ENCODE measurements at places on chromosomes 7 and 10.

DNA sequence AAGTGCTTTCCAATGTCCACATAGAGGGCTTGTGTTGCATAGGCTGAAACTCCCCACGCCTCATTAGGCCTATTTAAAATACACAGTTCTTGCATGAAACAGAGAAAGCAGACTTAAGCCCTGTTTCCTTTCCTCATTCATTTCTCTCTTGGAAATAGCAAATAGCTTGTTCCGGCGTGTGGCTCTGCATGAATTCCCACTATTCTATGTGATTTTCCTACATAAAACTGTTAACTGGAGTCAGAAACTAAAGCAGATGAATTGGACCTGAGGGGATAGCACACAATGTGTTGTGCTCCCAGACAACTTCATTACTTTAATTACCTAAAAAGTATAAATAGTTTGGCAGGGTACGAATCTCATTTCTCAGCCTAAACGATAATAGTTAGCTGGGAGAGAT is 981.5 kb downstream of the SORCS1 start:
- no peak for DNase-seq

GRCh38 chr7:9719721-9720120 is 1254.0 kb upstream of the PHF14 start:
- DNase-seq: no peak

DNA sequence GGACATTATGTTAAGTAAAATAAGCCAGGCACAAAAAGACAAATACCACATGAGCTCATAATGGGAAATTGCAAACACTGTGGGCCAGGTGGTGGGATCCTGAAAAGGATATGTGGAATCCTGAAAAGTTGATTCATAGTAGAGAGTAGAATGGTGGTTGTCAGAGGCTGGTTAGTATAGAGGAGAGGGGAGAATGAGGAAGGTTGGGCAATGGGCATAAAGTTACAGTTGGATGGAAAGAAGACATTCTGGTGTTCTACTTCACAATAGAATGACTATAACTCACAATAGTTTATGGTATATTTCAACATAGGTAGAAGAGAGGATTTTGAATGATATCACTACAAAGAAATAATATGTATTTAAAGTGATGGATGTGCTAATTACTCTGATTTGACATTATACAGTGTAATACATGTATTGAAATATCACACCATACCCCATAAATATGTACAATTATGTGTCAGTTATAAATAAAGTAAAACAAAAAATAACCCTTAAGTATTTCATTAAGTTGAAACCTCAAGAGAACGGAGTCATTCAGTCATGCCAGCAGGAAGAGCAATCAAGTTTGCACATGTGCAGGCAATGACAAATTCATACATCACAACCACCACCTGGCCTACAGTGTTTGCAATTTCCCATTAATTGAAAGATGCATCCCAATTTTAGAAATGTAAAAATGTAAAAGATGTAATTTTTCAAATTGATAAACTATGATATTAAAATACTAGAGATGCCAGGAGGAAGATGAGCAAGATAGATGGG is 156.7 kb downstream of the MAGI2 start:
- DNase-seq: no peak

- no peak for DNase-seq
These were observed 57.6 kb downstream of the ADCYAP1R1 start for GRCh38 chr7:31109751-31110150.

DNA sequence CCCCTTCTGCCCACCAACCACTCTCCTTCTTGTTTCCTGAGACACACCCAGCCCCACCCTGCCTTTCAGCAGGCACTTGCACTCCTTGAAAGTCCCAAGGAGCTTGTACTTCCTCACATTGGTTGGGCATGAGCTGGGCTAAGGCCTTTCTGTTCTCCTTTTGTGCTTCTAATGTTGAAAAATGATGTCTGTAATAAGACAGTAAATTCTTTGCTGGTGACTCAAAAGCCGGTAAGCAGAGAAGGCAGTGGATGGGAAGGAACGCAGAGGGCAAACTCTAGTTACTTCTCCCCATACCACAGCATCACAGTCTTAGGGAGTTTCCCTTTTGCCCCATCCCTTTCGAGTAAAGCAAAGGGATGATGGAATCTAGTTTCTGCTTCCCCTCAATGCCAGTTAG is 185.6 kb downstream of the PLXNA4 start:
- no peak for DNase-seq

DNA sequence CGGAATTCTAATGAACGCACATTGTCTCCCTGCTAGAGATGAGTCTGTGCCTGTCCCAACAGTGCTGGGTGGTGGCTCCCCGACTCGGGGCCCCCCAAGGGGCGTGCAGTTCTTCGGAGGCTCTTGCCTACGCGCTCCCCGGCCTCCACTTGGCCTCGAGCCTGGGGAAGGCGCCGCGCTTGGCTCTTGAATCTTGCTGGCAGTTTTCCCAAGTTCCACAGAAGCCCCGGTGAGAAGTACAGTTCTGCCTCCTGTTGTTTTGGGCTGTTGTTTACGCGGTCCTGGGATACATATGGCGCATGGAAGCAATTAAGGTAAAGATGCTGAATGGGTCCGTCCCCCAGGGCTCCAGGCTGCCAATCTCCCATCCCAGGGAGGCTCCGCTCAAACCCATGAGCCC is 32.6 kb upstream of the UNCX start:
- DNase-seq: no peak

GRCh38 chr10:101774589-101775272 is 1.2 kb downstream of the FGF8 start:
- no peak for DNase-seq

DNA sequence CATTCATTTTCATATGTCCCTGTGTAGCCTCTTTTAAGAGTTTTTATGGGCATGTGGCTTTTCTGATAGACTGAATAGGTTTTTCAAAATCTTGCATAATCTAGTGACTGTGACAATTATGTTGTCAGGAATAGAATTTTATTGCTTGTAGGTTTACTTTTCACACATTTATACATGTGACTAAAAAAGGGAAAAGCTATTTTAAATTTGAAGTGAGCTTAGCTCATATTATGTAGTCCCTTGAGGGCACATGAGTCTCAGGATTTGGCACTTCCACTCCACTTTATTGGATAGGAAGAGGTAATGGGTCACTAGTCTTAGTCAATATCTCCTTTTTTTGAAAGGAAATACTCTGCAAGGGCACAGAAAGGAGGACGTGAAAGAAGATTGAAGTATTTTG is 247.3 kb downstream of the SUGCT start:
- DNase-seq: no peak

GRCh38 chr10:78808736-78809367 is 259.9 kb upstream of the ZMIZ1 start:
- no peak for DNase-seq

DNA sequence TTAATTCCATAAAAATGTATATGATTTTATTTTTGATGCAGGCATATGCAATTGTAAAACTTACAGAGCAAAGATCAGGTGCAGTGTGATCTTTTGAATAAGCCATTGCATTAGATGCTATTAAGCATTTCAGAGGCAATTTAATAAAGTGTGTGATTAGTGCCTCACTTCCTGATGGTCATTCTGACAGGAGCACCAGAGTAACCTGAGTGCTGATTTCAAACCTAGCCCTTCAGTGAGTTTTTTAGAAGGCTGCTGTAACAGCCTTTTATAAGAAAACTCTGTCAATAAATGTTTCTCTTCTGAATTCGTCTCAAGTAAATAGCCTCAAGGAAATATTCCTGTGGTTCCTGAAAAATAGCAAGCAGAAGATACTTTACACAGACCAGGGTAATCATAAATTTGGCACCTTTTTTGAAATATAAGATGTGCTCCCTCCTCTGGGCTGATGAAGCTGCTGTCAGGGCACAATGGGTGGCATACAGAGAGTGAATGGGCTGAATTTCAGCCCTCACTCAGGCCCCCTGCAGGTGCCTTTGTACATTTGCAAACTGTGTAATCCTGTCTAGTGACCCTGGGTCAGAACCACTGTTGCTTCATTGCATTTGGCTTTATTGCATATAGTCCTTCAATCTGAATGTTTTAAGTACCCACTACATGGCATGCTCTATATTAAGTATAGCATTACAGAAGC is 193.7 kb upstream of the CSTF2T start:
- no peak for DNase-seq

DNA sequence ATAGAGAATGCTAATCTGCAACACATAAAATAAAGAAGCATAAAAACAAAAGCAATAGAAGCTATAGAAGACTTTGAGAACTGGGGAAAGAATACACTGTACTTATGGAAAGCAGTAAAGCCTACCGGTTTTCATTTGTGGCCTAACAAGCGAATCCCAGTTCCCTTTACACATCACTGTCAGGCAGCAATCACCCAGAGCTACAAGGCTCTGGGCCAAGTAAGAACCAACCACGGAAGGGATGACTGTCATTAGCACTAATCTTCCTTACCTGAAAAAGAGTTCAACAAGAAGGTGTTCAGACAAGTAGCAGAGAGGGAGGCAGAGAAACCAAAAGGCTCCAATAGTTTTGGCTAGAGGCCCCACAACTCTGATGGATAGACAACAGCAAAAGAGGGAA is 15.0 kb downstream of the CCDC6 start:
- DNase-seq: no peak

- DNase-seq: no peak
These were observed 554.3 kb downstream of the GRM8 start for GRCh38 chr7:126698446-126698845.

- DNase-seq: no peak
These were observed 178.0 kb upstream of the FRMD4A start for GRCh38 chr10:14508725-14509124.

DNA sequence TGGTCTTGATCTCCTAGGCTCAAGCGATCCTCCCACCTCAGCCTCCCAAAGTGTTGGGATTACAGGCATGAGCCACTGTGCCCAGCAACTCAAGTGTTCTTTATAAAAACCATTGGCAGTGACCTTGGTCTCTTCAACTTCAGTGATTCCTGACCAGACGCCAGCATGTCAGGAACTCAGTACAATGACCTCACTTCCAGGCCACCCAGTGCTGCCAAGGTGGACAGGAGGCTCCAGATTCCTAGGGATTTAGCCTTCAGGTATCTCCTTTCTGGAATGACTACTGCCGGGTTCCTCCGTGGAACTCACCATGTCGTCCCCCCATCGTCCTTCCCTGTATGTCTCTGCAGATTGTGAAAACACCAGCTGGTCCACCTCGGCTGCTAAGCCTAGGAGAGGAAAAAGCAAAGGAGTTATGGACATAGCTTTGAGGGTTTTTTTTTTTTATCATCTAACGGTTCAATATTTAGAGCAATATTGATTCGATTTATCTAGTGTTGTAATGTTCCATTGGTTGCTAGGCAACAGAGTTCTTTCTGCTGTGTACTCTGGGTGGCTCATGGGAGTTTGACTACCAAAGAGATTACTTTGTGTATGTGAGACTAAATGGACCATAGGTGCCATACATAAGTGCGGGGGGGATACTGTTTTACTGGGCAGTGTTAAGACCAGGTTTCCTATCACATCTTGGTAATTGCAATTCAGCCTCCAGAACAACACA is 425.8 kb upstream of the AUTS2 start:
- no peak for DNase-seq

GRCh38 chr7:129169171-129169671 is 19.2 kb upstream of the SMO start:
- DNase-seq: peak; percentile 19

DNA sequence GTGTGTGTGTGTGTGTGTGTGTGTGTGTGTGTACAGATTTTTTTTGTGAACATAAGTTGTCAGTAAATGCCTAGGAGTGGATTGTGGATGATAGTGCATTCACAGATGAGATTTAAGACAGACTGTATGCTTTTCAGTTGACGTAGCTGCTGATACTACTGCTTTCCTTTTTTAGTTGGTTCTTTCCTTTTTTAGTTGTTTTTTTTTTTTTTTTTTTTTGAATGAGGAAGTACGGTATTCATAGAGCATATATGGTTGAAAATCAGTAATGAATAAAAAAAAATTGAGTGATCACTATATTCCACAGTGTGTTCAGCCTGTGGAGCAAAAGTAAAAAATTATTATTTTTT is 80.5 kb downstream of the RBM33 start:
- DNase-seq: no peak

- DNase-seq: no peak
These were observed 661.2 kb upstream of the GALNT17 start for GRCh38 chr7:70470746-70471145.

DNA sequence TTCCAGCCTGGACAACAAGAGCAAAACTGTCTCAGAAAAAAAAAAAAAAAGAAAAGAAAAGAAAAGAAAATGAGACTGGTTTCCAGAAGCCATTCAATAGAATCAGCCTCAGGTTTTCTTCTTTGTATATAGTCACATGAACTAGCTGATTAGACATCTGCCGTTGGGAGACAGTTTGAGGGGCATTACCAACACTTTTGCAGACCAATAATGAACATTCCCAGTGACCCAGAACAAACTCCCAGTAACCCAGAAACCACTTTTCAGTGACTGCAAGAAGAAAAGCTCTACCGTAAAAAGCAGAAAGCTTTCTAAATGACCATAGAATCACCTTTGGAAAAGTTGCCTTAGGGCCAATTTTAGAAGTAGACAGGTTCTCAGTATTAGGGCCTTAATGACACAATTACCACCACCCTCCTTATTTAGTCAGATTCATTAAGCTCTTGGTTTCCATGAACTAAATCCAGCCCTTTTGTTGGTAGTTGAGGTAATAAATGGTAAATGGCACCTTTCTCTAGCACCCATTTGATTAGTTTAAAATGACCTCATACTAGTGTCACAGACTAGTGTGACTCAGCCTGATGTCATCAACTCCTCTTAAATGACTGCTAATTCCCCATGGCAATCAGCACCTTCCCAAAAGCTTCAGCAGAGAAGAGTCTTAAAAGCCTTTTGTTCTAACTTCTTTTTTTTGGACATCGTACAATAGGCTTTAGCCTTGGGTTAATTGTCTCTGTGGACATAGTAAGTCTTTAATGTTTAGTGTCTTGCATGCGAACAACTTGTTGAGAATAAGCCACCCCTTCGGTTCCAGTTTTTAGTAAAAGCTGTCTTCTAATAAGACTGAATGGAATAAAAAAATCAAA is 33.6 kb upstream of the XRCC2 start:
- no peak for DNase-seq

- no peak for DNase-seq
These were observed 36.8 kb upstream of the NUB1 start for GRCh38 chr7:151304856-151305255.

GRCh38 chr7:121107923-121108498 is 119.5 kb downstream of the CPED1 start:
- DNase-seq: no peak

DNA sequence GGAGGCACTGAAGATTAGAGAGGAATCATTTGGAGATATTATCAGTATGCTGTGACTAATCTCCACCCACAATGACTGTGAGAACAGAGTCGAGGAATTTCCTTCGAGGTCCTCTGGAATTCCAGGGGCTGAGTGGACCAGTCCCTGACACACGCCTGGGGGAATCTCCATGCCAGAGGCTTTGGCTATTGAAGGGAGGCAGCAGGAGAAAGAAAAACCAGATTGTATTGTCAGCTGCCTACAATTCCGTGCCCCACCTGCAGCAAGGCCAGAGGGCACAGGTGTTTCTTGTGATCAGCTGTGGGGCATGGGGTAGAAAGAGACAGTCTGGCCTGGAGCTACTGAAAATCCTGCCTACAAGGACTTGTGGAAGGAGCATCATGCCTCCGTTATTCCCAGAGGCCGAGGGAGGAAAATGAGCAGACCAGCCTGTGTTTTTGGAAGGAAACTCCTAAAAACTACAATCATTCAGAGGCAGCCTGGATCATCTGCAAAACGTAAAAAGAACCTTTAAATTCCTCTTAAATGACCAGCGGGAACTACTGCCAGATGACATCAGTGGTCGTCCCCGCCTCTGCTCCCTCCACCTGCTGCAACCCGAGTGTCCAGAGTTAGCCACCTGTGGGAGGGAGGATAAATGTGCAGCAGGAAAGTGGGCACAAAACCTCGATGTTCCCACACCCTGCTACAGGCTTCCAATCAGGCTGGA is 25.4 kb upstream of the ANK3 start:
- no peak for DNase-seq

Measured in activated CD4-positive, alpha-beta T cell treated with anti-CD3 and anti-CD28 coated beads, Interleukin-2, amount 50 U/mL, for 4 hours (primary cell).